NCI-H2029 (cell line): ENCODE measurements at places on chromosomes 6 and 20.

GRCh38 chr6:103042336-103042735, 1648.8 kb downstream of the GRIK2 start:
- no peak for DNase-seq

- DNase-seq = no peak
These were observed 50.4 kb downstream of the MTHFD1L start for GRCh38 chr6:150915880-150916265.

GRCh38 chr6:10837622-10837994, 731 bp downstream of the MAK start:
- peak; percentile 49 for DNase-seq

DNA sequence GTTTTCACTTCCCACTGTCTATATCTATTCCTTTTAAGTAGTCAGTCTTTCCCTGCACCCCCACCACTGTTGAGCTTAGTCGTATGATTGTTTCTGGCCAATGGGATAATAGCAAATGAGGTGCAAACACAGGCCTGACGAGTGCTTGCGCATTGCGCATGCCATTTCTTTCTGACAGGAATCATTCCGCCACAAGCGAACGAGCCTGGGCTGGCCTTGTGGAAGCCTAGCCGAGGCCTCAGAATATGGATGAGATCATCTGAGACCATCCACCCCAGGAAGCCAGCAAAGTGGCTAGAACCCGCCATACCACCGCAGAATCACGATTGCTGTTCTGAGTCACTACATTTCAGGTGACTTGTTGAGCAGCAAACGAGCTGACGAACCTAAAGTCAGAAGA, 52.2 kb upstream of the PRL start:
- no peak for DNase-seq

GRCh38 chr20:8658103-8658502, 410.8 kb upstream of the PLCB4 start:
- DNase-seq = no peak

GRCh38 chr6:147421903-147422302, 86.6 kb upstream of the SAMD5 start:
- DNase-seq = no peak

DNA sequence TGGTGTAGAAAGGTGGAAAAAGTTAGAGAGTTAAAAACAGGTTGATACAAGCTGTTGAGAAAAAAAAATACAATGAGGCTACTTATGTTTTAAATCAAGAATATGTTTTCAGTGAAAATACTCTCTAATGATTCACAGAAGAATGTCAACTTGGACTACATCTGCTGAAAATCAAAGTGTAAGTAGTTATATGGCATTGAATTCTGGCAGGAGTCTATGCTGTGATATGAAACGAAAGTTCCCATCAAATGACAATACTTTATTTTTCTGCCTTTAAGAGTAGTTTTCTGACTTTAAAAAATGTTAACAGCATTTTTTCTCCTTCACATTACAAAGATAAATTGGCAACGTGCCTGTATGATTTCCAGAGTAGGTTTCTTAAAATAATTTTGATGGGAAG, 158.3 kb downstream of the EYA4 start:
- DNase-seq = no peak

DNA sequence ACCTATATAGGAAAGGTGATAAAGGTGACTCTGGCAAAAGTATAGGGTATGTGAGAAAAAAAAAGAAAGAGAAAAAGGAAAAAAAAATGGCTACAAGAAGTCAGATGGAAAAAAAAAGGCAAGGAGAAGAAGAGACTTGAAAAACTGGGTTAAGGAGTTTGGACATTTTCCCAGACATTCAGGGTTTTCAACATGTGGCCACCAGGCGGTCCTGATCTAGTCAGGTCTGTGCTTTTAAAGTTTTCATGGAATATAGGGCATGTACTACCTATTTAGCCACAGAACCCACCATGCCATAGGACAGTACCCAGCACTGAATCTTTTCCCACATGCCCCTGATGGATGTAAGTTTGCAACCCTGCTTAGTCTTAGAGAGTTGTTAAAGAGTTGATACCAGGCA, 433.7 kb downstream of the MAFB start:
- DNase-seq = no peak

- DNase-seq = no peak
These were observed 95.0 kb downstream of the SCML4 start for GRCh38 chr6:107729098-107729497.

GRCh38 chr6:69948479-69949114, 82.2 kb downstream of the COL19A1 start:
- DNase-seq = no peak

GRCh38 chr6:137731960-137732616, 135.0 kb upstream of the TNFAIP3 start:
- no peak for DNase-seq

- DNase-seq = no peak
These were observed 7.2 kb downstream of the SAMD3 start for GRCh38 chr6:130215526-130215925.

DNA sequence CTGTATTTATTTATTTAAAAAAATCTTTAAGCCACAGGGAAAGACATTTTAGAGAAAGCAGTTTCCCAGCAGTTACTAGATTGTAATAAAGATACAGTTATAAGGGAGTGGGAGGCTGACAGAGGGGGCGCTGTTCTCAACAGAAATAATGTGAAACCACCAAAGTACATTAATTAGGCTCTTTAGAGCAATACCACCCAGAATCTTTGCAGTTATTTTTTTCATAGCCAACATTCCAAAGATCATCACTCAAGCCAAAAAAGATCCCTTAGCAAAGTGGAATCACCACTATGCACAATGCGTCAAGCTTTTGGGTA, 331.3 kb upstream of the DEFB112 start:
- DNase-seq = no peak

DNA sequence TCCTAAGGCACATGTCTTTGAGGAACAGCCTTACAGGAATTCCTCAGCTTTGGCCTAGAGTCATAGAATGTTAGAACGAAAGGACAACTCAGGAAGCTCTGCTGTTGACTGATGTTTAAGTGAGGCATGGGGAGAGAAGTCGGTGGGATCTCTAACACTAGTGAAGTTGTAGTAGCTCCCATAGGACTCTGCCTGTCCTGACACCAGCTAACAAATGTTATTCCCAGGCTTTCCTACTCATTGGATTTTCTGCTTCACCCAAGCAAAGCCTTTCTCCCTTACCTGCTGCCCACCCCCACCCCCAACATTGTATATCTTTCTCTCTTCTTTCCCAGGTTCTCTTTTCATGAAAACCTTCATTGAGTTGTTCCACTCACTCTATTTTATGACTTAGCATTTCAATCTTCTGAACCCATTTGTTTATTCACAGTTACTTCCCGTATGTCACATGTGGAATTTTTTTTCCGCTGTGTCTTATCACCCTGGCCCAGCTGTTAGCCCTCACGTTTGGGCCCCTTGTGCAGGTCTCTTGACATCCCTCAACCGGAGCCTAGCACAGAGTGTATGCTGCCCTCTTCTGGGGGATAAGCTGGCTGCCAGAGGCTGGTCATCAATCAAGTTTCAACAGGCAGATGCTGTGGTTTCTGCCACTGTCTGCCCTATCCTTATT, 39.2 kb upstream of the RNF8 start:
- DNase-seq = no peak

DNA sequence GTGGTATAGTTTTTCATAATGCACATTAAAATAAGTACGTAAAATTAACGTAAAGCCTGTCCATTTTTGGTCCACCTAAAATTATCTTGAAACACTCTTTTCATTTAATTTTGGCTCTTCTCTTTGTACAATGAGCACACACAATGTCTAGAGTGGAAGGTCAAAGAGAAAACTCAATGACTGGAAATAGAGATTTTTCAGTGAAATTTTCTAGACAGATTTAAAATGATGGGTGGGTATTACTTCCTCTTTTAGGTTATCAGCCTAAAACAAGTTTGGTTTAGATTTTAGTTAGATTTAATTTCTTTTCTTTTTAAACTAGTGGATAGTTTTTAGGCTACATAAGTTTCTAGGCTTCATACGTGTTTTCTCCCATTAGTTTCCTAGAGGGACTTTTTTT, 24.9 kb downstream of the DSE start:
- no peak for DNase-seq

DNA sequence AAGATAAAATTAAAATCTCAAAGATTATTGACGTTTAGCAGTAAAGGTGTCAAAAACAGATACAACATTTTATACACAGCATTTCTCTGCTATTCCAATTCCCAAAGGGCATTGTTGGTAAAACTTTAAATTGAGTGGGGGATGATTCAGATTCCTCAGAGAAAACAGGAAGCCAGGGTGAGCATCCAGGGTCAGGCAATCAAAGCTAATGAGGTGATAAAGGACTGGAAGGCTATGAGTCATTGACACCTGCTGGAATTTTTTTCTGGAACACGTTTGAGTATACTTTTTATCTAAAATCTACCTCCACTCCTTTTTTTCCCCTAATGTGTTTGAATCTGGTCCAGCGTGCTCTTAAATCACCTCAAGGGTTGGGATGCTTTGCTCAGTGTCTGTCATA, 52.2 kb downstream of the FKBP1C start:
- DNase-seq = no peak

DNA sequence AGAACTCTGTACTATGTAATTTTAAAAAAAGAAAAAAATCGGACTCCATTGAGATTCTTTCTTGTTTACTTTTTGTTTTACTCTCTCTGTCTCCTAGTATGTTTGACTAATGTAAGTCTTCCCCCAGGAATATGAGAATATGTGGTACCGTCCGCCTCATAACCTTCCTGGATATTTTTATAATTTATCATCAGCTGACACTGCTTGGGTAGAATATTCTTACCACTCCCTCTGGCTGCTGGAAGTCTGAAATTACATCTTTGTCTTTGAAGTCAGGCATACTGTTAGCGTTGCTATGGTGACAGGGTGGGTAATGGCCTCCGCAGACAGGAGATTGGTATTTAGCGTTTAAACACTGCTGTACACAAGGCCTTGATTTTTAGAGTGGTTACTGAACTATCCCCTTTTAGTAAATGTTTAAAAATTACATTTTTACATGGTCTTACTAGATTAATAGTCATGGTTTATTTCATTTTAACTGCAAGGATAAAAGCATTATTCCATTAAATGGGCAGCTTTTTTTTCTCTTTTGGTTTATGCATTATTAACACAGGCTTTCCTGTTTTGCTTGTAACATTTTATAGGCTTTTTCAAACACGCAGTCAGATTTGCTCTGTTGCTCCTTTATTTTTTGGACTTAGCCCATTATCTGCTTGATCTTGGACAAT, 176.4 kb downstream of the ARID1B start:
- peak; percentile 38 for DNase-seq

DNA sequence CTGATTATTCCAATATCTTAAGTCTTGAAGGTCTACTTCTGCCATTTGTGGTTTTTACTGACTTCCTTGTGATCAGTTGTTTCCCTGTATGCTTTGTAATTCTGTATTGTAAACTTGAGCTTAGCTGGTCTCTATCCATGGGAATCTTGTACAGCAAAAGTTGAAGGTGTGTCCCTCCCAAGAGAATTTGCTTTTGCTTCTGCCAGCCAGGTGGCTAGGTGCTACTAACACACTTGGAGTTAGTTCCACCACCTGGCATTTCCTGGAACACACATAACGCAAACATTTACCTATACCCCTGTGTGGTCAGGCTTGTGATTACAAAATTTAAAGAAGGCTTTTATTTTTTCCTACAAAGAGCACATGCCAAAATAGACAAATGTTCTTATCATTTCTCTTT, 141.2 kb downstream of the GRM4 start:
- DNase-seq = peak; percentile 27

- no peak for DNase-seq
These were observed 767.3 kb downstream of the TFAP2A start for GRCh38 chr6:9647599-9647998.

DNA sequence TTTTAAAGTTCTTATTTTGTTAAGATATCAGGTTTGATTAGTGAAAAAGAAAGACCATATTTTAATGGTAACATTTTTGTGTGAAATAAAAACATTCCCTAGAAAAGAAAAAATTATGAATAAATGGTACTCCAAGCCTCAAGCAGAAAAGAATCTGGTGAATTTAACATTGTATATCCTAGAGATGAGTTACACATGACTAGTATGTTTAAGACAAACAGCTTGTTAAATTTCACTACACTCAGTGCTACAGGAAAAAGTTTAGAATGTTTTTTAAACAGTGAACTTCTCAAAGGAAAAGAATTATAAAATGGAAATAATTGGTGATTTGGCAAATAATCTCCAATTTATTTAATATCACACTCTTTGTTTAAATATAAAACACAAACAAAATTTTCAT, 222.7 kb upstream of the MCHR2 start:
- no peak for DNase-seq

DNA sequence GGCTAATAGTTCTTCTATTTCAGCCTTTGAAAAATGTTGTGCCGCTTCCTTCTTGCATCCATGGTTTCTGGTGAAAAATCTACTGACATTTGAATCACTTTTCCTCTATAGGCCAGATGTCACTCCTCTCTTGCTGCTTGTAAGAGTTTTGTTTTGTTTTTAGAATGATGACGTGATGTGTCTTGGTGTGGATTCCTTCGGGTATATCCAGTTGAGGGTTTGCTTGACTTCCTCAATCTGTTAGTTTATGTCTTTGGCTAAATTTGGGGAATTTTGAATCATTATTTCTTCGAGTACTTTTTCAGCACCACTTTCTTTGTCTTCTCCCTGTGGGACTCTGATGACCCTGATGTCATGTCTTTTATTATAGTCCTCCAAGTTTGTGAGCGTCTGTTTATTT, 175.5 kb downstream of the MYLK4 start:
- no peak for DNase-seq

DNA sequence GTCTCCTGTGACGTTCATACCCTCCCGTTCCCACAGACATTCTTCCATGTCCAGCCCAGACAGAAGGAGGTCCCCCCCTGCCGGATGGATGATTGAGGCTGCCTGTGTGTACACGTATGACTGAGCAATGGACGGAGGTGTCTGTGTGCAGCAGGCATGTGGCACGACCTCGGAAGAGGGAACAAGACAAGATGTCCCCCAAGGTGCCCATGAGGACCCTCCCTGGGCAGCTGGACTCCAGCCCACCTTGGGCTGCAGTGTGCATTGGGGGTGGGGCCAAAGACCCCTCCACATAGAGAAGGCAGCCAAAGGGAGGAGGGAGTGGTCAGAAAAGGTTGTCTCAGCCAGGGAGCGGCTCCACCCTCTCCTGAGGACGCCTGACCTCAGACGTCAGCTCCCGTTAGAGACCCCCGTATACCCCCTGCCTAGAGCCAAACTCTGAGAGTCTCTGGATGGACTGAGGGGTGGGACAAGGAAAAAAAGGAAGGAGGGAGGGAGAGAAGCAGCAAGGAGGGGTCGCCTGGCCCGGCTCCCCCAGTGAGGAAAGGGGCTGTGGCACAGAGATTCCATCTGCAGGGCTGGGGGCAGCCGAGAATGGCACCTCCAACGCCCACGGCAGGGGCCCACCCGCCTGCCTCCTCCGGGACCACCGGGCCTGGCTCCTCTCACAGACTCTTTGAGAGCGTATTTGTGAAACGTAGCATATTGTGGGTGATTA, 92.9 kb upstream of the BHLHE23 start:
- DNase-seq = no peak

GRCh38 chr6:106870824-106871717, 103.5 kb downstream of the CD24 start:
- DNase-seq = no peak

- no peak for DNase-seq
These were observed 238.1 kb downstream of the LAMA2 start for GRCh38 chr6:129120856-129121638.
